Stimulated activated CD8-positive, alpha-beta memory T cell treated with anti-CD3 and anti-CD28 coated beads, Interleukin-4, amount 100 ng/mL, for 1 hour (primary cell): ENCODE measurements at places on chromosomes 12 and 14.

DNA sequence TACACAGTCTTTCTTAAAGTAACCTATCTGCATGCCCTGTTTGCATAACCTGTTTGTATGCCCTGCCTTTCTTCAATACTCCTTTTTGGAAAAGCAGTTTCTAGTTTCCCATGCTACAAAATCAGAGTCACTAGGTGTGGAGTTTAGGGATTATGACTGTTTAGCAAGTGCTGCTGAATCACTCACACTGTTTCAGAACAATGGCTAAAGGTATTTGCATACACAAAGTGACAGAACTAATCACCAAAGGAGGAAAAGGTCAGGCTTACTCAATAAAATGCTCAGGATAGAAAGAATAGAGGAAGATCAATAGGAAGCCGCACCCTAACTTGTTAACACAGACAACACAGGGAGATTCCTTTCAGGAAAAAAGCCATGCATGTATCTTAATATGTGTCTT, 19.4 kb downstream of the EGLN3 start:
- DNase-seq = no peak

GRCh38 chr12:124044809-124045321, 71.8 kb downstream of the ZNF664 start:
- DNase-seq = no peak

- DNase-seq = no peak
These were observed 45.3 kb downstream of the SETD3 start for GRCh38 chr14:99435327-99435726.

- DNase-seq = no peak
These were observed 21.3 kb downstream of the PSMC1 start for GRCh38 chr14:90277581-90278198.

DNA sequence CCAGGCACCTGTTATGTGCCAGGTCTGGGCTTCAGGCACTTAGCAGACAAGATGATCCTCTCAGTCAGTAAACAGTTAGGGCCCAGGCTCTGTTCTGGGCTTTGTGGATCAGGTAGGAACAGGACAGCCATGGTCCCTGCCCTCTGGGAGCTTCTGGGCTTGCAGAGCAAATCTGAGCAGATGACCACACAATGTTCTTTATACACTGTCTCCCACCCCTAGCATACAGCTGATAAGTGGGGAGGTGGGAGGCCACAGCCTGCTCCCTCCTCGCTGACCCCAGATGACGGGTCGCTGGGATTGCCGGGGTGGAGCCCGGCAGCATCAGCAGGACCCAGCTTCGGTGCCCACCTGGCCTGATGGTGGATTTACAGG, 53.1 kb upstream of the RIN3 start:
- no peak for DNase-seq

DNA sequence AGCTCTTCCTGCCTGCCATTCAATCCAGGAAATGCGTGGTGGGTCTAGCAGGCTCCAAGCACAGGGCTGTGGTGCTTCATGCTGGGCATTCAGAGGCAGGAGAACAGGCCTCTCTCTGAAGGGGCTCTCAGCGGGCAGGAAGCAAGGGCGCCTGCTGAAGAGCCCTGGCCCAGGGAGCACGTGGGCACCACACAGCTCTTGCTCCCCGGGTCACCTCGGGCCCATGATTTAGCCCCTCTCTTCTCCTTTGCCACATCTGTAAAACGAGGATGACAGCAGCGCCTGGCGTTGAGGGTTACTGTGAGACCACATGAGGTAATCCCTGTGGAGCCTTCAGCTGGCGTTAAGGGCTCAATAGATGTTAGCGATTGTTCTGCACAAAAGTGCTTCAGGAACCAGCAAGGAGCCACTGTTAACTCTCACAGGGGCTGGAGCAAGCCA, 37.6 kb upstream of the SPTLC2 start:
- DNase-seq = no peak

- no peak for DNase-seq
These were observed 190.8 kb upstream of the SRRM4 start for GRCh38 chr12:118790578-118790977.

DNA sequence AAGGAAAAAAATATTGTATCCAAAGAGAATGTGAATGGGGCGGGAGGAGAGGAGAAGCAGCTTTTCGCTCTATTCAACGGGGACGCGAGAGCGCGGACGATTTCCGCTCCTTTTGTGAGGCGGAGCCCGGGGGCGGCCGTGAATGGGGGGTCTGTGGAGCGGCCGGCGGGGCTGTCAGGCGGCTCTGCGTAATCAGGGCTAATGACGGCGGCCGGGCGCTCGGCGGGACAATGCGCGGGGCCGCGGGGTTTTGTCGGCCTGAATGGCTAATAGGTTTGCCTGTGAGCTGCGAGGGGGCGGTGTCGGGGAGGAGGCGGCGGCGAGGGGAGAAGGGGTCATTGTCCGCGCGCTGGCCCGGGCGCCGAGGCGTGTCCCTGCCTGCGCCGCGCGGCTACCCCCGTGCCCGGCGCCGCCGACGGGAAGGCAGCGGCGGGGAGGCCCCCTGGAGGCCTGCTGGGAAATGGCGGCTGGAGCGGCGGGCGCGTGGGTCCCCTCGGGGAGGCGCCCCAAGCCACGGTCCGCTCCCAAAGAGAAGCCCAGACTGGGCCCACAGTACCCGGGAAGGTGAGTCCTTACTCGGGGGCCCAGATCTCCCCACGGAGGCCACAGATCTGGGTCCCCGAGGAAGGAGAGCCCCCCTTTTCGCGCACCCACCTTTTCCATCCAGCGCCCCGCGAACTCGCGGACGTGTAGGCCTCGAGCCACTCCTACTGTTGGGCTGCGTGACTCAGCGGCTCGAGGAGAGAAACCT, 6.0 kb downstream of the SIX6 start:
- DNase-seq = no peak

GRCh38 chr12:130783110-130783715, 55.8 kb downstream of the STX2 start:
- no peak for DNase-seq

GRCh38 chr12:110537605-110538409, 35.7 kb downstream of the RAD9B start:
- DNase-seq = no peak

- no peak for DNase-seq
These were observed 6.1 kb upstream of the PSMA3 start for GRCh38 chr14:58238252-58239243.

- no peak for DNase-seq
These were observed 91.8 kb downstream of the DUSP16 start for GRCh38 chr12:12470751-12471306.

GRCh38 chr14:72880820-72881219, 13.1 kb downstream of the DPF3 start:
- DNase-seq = no peak

DNA sequence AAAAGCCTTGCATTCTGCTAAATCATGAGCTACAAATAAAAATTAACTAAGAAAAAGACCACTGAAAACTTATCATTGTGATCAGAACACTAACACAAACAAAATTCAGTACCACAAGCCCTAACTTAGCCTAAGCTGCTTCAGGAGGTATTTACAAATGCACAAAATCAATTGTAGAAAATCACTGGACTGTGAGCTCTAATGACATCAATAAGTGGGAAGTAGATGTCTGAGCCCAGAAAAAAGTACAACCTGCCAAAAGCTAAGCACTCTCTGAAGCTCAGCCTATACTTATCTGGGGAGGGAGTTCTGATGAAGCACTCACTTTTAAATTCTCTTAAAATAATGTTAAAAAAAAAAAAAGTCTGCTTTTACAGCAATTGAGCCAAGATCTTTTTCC, 92.9 kb downstream of the SLCO1B1 start:
- DNase-seq = no peak

GRCh38 chr14:95143808-95144620, 13.3 kb downstream of the DICER1 start:
- no peak for DNase-seq

GRCh38 chr12:118773956-118774723, 207.2 kb upstream of the SRRM4 start:
- no peak for DNase-seq

- no peak for DNase-seq
These were observed 47.8 kb downstream of the SAV1 start for GRCh38 chr14:50620341-50620740.

DNA sequence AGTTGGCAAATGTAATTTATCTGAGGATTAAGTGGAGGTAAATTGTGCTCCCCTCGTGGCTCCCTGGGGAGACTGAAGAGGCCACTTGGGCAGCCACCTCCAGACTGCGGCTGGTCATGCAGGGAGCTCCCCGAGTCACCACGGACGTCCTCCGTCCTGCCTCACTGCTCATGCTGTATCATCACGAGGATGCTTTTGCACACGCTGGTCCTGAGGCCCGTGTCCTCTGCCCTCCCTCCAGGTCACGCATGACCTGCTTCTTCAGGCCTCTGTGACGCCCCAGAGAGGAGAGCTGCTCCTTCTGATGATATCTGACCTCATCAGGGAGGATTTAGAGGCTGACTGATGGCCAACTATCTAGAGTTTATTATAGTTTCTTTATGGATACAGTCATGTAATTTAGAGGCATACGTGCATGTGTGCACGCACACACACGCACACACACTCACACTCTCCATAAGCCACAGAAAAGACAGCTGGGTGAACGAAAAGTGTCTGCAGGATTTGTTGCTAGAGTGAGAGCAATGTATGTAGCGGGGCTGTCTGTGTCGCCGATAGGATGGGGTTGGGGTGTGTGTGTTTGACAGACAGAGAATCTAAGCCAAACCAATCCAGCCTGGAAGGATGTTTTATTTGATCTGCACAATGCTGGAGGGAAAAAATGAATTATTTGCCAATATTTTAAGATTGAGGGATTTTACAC, 160.0 kb downstream of the ADGRD1 start:
- no peak for DNase-seq

GRCh38 chr12:49929581-49929980, 21.0 kb upstream of the AQP2 start:
- DNase-seq = no peak

- no peak for DNase-seq
These were observed 138.4 kb upstream of the FRMD6 start for GRCh38 chr14:51513281-51513680.

- DNase-seq = no peak
These were observed 36.1 kb downstream of the ATP2B1 start for GRCh38 chr12:89672589-89672979.

GRCh38 chr14:98167275-98167674, 1104.7 kb downstream of the BCL11B start:
- DNase-seq = no peak

- DNase-seq = no peak
These were observed 235.0 kb downstream of the AACS start for GRCh38 chr12:125300249-125300648.

GRCh38 chr12:113762155-113762881, 203.8 kb downstream of the RBM19 start:
- DNase-seq = no peak

GRCh38 chr14:53376064-53376463, 222.9 kb upstream of the DDHD1 start:
- DNase-seq = no peak

DNA sequence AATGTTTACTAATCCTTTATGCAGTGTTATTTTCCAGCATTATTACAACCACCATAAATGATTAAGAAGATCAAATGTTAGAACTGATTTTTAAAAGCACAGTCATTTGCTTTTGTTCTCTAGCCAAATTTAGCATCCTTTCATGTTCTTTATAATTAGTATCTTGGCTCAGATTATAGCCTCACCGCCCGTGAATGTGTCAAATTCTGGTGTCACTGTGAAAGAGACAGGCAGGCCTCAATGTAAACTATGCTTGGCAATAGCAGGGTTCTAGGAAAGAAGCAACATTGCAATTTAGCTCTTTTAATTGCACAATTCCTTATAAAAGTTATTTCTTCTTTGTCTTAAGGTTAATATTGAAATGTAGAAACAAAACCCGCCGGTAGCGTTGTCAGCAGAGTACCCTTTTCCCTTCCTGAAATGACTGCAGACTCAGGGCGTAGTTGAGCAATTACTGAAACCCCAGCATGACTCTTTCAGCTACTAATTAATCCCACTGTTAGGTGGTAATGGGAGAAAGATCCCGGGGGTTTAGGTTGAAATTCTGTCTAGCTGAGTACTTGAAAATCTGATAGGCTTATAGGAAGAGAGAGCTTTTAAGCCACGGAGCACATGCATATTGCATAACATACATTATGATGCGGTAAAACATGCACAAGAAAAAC, 1600.5 kb upstream of the SEL1L start:
- no peak for DNase-seq

GRCh38 chr14:61102549-61103466, 121.8 kb downstream of the SLC38A6 start:
- no peak for DNase-seq

GRCh38 chr12:55720894-55721444, 776 bp downstream of the RDH5 start:
- DNase-seq = no peak

- DNase-seq = no peak
These were observed 55.5 kb downstream of the MYRFL start for GRCh38 chr12:69880571-69880970.

GRCh38 chr14:74693191-74693590, 19.7 kb downstream of the AREL1 start:
- no peak for DNase-seq
